ENCODE measurements at places on chromosomes 3 and 15.

DNA sequence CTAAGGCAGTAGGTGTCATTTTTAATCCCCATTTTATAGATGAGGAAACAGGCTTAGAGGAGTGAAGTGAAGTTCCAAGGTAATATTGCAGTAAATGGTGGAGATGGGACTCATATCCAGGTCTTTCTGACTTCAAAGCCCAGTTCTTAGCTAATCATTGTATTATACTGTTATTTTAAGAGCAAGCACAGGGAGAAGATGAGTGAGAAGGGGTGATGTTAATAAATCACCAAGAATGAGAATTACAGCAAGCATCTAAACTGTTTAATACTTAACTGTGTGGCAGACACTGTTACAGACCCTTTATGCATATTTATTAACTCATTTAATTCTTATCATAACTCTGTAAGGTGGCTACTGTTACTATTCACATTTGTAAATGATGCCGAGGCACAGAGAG is 61.2 kb downstream of the VPS8 start:
- no peak for DNase-seq

DNA sequence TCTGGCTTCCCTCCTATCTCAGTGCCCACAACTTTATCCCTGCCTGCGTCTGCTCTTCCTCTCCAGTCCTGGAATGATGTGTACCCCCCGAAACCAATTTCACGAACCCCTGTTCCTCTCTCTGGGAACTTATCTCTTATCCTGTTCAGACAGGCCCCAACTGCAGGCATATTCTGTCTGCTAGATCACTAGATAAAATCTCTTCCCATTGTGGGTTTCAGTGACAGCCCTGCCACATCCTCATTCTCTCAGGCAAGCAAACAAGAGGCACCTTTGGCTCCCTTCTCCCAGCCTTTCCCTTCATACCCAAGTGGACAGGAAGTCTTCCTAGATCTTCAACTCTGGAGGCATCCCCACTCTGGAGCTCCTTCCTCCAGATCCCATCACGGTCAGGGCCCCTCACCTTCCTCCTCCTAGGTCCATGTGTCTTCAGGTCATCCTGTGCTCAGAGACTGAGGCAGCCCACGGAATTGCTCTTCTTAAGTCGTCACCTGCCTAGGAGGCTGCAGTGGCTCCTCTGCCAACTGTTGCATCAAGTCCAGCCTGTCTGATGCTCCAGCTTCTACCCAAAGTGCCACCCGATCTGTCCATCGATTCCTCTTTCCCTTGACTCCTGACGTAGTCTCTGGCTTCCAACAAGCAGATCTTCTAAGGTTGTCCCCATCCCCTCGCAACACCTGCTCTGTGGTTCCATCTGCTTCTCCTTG is 190.8 kb downstream of the SLCO3A1 start:
- DNase-seq: no peak

GRCh38 chr3:107990433-107990832 is 100.4 kb downstream of the CD47 start:
- no peak for DNase-seq

DNA sequence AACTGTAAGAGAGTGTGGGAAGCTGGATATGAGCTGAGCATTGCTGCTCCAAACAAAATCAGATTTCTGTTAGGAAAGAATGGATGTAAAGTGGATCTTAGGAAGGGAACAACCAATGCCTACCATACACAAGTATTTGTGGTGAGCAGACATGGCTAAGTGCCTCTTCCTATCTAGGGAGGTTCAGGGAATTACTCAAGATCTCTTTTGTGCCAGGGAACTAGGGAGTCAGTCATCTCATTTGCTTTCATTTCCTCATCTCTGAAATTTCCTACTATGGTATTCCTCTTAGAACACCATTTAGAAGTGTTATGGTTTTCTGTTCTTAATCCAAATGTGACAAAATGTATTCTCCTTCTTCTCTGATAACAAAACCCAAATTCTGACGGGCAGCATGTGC is 396.5 kb downstream of the FHIT start:
- no peak for DNase-seq

DNA sequence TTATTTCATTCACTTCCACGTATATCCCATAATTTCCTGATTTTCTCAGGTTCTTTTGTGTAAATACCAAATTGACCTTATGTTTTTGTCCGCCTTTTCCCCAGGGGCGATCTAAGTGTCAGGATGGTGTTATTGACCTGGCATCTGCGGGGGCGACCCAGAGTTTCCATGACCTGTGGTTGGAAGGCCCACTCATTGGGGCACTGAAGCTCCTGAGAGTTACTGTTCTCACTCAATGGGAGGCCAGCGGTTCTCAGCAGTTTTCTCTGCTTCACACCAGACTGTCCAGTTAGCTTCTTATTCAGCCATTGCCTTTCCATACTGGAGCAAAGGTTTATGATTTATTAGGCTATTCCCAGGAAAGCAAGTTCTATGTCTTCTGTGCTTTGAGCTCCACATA is 53.3 kb downstream of the B3GALNT1 start:
- DNase-seq: no peak

DNA sequence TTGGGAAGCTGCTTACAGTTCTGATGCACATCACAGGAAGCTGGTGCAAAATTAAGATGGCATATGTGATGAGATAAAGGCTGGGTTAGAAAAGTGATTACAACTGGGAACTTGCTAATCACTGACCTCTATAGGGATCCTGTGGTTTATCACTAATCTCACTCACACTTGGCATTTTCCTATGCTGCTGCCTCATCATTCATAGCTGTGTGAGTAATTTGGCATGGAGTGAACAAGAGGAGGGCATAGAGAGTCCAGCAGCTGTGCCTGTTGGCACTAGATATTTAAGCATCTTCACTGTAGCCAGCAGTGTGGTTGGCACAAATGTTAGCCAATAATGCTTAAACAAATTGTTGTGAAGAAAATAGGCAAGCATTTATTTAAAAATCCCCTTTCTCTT is 217.7 kb upstream of the CGNL1 start:
- no peak for DNase-seq

DNA sequence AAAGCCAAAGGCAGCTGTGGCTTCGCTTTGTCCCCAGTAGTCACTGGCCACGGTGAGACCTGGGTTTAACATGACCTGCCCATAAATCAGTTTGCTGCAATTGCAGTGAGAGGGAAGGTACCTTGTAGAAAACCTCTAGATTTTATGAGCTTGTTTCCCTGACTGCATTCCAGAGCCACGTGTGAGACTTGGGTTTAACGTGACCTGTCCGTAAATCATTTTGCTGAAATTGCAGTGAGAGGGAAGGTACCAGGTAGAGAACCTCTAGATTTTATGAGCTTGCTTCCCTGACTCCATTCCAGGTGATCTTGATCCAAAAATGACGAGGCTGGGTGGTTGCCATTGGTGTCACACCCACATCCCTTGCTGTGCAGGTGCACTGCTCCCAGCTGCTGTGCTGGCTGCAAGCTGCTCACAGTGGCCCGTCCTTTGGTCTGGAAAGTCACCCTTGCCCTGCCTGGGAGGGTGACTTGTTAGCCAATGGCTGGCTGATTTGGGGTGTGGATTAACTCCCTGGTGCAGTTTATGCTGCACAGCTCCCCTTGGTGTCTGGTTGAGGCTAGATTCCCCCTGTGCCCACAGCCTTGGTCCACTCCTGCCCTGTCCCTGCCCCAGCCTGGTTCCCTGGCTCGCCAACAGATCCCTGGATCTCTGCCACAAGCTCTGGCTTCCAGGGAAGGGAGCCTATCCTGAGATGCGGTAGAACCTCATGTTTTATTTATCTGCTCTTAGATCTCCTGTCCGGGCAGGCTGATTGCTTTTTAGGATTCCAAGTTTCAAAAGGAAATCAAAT is 192.7 kb upstream of the CTDSPL start:
- DNase-seq: no peak

GRCh38 chr3:141255846-141256261 is 24.2 kb downstream of the PXYLP1 start:
- no peak for DNase-seq

DNA sequence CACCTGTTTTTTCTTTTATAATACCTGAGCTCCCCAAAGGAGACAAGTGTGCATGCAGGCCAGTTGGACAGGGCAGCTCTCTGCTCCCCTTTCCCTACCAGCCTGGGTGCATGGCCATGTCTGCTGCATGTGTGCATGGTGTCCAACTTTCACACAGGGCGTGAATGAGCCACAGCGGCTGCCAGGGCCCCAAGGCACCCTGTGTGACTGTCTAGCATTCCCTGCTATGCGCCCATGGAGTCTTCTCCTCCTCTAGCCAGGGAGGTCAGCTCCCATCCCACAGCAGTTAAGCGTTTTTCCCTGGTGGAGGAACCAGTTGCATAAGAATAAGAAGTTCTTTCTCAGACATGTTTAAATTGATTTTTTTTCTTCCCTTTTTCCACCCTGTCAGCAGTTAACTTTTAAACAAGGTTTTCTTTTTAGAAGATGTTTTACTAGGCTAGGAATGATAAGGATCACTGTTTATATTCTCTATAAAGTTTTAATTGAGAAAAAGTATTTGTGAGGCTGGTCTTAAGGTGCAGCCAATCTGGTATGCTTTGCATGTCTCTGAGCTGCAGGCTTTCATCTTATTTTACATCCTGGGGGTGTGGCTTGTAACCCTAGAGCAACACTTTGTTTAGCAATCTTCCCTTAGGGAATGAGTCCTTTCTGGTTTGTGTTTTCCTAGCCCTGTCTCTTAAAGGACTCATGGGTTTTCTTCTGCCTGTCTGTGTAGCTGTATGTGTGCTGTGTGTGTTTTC is 20.5 kb upstream of the OR5H1 start:
- no peak for DNase-seq

- DNase-seq: no peak
Measured at GRCh38 chr3:45337839-45338470, 50.4 kb upstream of the LARS2 start.

- DNase-seq: no peak
Measured at GRCh38 chr3:72517921-72518424, 330.3 kb downstream of the SHQ1 start.

GRCh38 chr3:112604536-112604935 is 36.4 kb downstream of the CCDC80 start:
- no peak for DNase-seq

GRCh38 chr3:13879102-13879945 is 547 bp downstream of the WNT7A start:
- DNase-seq: no peak

DNA sequence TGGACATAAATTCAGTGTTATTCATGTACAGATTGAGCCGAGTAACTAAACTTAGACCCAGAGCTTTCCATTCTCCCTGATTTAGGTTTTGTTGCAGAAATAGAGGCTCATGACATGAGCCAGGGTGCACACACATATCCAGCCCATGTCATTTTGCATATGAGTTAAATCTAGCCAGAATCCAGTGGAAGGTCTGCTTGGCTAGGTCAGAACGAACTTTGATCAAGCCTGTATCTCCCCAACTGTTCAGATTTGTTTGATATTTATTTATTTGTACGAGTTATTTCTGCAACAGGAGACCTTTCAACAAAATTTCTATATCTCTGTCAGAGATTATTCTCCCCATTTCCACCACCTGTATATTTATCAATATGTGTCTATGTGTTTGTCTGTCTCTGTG is 247.5 kb upstream of the THBS1 start:
- no peak for DNase-seq

- no peak for DNase-seq
Measured at GRCh38 chr15:33045066-33045810, 149.3 kb downstream of the FMN1 start.

GRCh38 chr15:50506121-50506520 is 40.3 kb downstream of the USP50 start:
- no peak for DNase-seq

DNA sequence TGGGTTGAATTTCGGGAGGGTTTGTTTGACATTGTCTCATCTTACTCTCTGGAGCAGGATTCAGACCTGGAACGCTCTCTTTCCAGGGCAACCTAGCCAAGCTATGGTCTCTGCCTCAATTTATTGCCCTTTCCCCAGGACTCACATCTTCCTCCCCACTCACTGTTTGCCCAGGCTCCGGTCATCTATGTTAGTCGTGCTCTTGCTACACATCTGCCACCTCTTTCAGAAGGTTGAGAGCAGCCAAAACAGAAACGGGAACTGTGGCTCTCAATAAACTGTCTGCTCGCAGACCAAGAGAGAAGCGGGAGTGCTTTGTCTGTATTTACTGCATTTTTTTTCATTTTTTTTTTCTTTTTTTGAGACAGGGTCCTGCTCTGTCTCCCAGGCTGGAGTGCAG is 81.6 kb downstream of the ST6GAL1 start:
- DNase-seq: no peak

All from stimulated activated CD8-positive, alpha-beta memory T cell treated with anti-CD3 and anti-CD28 coated beads, Interleukin-12 subunit alpha, Interleukin-12 subunit beta, amount 100 ng/mL, for 1 hour (primary cell).